Activated naive CD4-positive, alpha-beta T cell treated with anti-CD3 and anti-CD28 coated beads, Interleukin-2, amount 50 U/mL, for 16 hours (primary cell): ENCODE measurements at places on chromosomes 6 and 20.
A peak's percentile ranks its signal among the peaks of the same experiment; 100 is the strongest.

GRCh38 chr6:8321671-8322404 is 113.5 kb downstream of the SLC35B3 start:
- no peak for DNase-seq

- DNase-seq = no peak
Observed at GRCh38 chr20:31594002-31594557, 11.0 kb upstream of the ID1 start.

DNA sequence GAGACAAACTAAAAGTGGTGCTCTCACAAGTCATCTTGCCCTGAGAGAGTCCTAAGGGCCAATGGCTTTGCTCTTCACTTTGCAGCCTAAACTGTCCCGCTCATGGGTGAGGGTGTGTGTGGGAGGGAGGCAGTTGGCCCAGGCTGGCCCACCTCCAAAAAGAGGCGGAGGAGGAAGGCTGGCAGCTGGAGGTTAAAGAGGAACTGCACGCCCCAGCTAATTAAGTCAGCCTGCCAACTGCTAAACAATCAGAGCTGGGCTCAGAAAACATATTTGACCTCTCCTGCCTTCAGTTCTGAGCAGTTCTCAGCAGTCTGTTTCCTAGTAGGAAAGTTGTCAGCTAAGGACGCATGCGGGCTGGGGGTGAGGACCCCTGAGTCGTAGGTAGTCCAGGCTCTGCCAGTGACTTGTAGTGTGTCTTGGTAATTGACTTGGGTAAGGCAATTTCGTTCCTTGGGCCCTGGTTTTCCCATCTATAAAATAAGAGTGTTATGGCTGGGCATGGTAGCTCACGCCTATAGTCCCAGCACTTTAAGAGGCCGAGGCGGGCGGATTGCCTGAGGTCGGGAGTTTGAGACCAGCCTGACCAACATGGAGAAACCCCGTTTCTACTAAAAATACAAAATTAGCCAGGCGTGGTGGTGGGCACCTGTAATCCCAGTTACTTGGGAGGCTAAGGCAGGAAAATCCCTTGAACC is 17.0 kb downstream of the GSS start:
- DNase-seq = no peak

- DNase-seq = peak; percentile 58
Observed at GRCh38 chr6:111482188-111482958, 645 bp downstream of the REV3L start.

DNA sequence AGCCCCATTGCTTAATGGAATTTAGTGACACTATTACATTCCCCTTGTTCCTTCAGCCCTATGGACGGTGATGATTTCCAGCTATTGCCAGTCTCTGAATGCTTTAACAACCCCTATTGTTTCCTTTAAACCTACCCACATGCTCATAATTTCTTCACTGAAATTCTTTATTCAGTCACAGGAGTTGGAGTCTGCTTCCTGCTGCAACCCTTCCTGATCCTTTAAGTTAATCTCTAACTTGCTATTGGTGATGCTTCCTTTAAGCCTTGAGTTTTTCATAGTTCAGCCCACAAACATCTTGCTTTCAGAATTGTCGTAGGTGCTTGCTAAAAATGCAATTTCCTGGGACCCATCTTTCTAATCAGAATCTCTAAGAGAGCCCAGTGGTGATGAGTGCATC is 66.3 kb upstream of the TNFAIP3 start:
- DNase-seq = no peak

DNA sequence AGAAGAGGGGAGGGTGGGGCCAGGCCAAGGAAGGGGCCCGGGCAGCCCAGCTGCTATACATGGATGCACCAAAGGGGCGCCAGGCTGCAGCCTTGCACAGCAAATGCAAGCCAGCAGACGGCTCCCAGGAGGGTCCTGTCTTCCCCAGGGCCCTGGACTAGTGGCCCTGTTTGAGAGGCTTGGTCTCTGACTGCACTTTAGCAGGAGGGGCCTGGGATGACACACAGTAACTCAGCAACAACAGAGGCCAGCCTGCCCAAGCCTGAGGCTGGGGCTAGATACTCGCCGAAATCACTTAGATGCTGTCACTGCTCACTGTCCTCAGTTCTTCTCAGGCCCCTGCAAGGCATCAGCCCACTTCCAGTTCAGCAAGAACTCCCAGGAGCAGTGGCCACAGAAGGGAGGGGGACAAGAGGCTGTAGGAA is 73.5 kb downstream of the TRAM2 start:
- DNase-seq = no peak

DNA sequence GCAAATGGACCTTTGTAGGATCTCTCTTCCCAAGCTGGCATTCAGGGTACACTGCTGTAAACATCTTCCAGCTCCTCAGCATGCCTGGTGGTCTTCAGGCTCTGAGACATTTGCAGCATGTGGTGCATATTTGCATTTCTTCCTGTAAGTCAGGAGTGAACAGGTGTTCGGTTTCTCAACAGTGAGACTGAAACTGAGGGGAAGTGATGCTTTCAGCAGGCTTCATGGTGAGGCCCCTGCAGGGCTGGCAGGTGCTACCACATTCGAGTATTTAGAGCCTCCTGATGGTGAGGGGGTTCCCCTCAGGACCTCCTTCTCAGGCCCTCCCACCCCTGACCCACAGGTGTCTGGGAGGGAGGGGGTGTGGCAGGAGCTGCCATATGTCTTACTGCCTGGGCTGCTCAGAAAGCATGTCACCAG is 15.1 kb downstream of the MYBL2 start:
- DNase-seq = no peak

DNA sequence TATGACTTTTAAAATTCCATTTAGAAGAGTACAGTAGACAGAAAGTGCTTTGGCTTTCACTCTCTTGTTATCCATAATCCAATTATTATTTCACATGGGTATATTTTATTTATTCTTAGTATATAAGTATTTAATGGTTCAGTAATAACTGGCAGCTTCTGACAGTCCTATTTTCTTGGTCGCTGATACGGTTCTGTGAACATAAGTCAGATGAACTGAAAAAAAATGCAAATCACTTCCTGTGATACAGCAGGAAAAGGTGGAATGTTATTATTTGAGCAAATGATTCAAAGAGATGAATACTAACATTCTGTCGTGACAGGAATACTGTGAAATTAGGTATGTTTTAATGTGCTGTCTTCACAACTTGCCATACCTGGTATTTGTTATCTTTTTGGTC is 132.3 kb downstream of the ARHGAP18 start:
- DNase-seq = no peak

- DNase-seq = no peak
Observed at GRCh38 chr6:6545616-6546317, 42.8 kb upstream of the LY86 start.

DNA sequence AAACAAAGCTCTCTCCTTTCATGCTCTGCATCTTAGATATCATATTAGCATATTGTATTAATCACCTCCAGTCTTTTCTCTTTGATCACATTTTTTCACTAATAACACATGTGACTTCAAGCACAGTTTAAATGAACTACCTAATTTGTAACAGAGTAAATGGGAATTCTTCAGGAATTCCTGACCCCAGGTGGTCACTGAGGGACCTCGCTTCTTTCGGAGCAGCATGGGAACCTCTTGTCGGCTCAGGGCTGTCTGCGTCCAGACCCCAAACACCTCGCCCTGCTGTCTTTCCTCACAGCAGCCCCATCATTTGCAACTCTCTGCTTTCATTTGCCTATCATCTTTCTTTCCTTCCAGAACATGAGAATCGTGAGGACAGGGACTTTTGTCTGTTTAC is 103.5 kb downstream of the DACT2 start:
- no peak for DNase-seq

- DNase-seq = no peak
Observed at GRCh38 chr6:113185299-113185698, 671.8 kb upstream of the MARCKS start.

DNA sequence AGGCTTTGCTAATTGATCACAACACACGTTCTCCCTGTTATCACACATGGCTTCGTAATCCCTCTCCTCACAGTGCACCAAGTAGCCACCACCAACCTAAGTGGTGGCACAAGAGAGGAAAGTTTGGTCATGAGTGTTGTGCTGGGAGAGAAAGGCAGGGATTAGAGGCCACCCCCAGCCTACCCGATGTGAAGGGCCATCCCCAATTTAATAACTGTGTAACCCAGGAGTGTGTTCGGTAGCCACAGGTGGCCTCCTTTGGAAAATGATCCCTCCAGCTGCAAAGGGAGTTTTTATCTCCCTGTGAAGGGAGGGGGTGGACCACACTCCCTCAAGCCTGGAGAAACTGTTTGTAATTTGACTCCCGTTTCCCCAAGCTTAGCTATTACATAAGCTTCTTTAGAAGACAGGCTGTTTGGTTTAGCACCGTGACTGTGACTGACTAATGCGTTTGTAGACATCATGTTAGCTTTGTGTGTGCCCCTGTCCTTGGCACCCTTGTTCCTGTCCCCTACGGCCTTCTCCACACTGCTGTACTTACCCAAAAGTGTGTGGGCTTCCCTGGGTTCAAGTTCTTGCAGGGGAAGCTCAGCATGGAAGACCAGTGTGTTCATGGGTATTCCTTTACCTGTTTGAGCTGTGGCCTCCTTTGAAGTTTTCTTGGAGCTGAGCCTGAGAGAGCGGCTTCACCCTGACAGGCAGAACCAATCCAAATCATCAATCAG is 20.6 kb downstream of the PPP1R16B start:
- no peak for DNase-seq

GRCh38 chr6:142326540-142326939 is 24.7 kb downstream of the ADGRG6 start:
- no peak for DNase-seq

GRCh38 chr20:45283551-45284057 is 23.0 kb upstream of the RBPJL start:
- DNase-seq = no peak

DNA sequence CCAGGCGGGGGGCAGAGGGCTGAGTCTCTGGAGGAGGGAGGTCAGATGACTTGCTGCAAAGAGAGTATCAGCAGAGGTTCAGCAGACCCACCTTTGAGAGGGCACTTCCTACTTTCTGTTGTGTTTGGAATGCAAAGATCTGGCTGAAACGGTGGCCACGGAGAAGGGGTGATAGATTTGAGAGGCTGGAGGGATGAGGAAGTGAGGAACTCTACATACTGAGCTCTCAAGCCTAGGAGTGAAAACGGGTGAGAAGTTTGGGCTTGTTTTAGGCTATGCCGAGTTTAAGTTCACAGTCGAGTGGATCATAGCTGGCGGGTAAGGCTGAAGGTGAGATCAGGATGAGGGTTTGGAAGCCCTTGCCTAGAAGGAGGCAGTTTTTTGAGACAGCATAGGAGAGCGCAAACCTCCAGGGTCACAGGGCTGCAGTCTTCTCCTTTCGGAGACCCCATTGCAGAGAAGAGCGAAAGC is 477 bp upstream of the ITPA start:
- no peak for DNase-seq

- peak; percentile 28 for DNase-seq
Observed at GRCh38 chr20:53157443-53158408, 185.6 kb downstream of the TSHZ2 start.

DNA sequence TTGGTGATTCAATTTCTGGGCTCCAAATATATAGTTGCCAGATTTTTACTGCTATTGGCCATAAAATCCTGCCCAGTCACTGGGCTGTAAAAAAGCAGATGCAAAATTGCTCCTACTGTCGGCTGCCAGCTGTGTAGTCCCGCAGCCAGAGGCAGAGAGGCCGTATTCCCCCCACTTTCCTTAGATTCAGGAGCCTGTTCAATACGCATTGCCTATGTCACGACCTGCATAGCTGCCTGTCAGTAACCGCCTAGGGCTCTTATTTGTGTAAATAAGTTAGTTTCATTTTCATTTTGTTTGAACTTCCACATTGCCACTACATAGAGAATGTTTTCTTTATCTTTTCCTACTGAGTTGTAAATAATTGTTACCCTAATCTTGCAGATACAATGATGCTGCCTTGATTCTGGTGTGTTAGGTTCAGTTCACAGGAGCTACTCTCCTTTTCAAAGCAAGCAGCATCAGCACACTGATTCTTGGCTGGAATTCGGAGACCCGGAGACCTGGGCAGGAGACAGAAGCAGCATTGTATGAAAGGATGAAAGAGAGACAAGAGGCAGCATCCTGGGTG is 46.0 kb upstream of the UST start:
- DNase-seq = no peak

GRCh38 chr6:160118620-160119229 is 2.9 kb upstream of the SLC22A1 start:
- DNase-seq = no peak

DNA sequence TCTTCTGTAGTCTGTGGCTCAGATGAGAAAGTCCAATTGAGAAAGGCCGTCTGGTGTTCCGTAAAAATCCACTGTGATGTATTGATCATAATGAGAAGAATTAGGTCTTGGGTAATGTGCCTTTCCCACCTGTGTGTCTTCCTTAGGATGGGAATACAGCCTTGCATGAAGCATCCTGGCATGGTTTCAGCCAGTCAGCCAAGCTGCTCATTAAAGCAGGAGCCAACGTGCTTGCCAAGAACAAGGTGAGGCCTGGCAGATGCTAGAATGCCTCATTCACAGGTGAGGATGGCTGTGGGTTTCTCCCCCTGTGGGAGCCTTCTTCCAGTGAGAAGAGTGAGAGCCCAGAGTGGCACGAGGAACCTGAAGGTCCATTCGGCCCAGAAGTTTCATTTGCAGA is 32.7 kb downstream of the LYRM2 start:
- no peak for DNase-seq

DNA sequence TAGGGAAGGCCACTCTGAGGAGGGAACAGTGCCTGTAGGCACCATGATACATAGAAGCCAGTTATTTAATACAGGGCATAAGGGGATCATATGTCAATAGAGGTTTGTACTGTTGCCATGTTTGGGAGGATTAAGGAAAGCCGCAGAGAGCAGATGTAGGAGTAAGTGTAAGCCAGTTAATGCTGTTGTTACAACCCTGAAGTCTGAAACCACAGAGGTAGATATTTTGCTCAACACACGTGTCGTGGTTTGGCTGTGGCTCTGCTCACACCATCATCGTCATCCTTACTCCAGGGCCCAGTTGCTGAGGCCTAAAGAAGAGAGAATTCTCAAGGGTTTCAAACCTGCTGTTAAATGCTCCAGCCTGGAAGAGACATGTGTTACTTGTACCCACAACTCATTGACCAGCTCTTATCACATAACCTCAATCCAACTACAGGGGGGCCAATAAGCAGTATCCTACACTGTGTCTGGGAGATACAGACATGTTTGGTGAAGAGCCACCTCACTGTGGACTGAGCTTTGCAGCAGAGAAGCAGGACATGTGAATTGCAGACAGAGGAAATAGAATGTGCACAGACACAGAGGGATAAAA is 31.0 kb upstream of the PSMF1 start:
- DNase-seq = no peak

DNA sequence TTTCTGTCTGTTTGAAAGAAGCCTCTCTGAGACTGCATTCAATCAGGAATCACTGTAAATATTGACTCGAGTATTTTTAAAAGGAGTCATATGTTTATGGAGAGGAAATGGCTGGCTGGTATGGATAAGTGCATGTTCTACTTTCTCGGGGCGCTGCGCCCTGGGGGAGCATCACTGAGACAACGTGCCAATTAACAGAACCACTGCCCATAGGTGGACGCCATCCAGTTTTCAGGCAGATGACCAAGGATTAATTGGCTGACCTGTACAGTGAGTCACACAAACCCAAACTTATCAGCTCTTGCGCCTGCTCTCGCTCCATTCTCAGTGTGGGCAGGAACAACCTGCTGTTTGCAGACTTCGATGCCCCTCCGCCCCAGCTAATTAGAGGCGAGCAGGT is 571.2 kb downstream of the QKI start:
- no peak for DNase-seq

GRCh38 chr20:54184071-54184470 is 10.3 kb upstream of the CYP24A1 start:
- no peak for DNase-seq

GRCh38 chr6:120273411-120273810 is 923.9 kb upstream of the MAN1A1 start:
- no peak for DNase-seq
